GM04503 (cell line): ENCODE measurements at places on chromosomes 6 and 20.

DNA sequence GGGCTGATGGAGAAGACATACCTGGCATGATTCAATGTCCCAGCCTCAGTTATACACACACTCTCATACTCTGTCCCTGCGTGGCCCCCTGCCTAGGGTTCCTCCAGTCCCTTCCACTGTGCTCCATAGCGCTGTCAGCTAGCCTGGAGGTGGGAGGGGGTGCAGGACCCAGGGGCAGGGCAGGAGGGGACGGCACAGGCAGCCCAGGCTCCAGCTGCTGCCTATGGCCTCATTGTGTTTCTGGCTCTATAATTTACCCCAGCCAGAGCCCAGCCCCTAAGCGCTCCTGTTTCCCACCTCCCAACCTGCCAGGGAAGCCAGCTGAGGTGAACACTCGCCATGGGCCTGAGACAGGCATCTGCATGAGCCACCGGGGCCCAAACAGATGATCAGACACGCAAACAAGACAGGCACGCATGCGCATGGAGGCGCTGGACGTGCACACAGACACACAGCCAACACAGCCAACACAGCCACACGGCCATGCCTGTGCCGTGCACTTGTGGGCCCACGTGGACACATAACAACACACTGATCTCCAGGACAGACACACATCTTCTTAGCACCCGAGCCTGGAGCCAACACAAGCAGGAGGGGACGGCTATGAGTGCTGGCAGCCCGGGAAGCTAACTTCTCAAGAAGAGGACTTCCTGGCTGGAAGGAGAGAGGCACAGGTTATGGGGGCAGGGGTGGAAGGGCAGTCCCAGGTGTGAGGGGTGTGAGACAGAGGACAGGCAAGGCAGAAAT lies 124.9 kb downstream of the GRM4 start:
- DNase-seq, result no peak

DNA sequence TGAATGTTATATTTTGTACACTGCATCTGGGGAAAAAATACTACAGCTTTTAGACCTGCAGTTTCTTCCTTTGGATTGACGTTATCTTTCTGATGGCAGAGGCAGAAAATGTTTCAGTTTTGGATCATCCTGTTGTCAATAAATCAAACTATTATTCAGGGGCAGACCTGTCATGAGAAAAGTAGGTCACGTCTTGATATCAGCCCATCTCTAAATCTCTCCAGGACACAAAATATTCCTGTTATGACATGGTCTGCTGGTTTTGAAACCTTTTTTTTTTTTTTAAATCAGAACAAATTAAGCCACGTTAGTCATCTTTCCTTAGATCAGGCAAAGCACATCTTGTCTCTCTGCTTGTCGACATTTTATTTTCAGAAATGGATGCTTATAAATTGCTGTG lies 24.0 kb downstream of the IL20RA start:
- DNase-seq, result no peak

- no peak for DNase-seq
These were observed 75.1 kb downstream of the EDN3 start for GRCh38 chr20:59375541-59375940.

GRCh38 chr6:25413207-25413905 lies 134.2 kb downstream of the CARMIL1 start:
- DNase-seq, result no peak

GRCh38 chr20:49310705-49311104 lies 32.8 kb upstream of the ZNFX1 start:
- no peak for DNase-seq

DNA sequence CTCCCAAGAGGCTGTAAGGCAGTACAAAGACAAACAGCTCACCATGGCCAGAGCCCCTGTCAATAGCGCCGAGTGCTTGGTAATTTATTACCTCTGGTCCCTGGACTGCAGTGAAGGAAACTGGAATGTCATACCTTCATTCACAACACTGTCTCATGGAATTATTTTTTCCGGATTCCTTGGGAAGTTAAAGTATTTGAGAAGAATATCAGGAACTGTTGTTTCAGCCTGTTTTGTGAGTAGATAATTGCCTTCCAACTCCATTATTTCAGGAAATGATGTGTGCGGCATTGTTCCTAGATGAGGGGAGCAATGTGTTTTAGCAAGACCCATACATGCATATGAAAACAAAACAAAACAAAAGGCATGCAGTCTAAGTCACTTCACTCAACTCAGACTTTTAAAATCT lies 64.0 kb downstream of the BLOC1S5 start:
- DNase-seq, result no peak

DNA sequence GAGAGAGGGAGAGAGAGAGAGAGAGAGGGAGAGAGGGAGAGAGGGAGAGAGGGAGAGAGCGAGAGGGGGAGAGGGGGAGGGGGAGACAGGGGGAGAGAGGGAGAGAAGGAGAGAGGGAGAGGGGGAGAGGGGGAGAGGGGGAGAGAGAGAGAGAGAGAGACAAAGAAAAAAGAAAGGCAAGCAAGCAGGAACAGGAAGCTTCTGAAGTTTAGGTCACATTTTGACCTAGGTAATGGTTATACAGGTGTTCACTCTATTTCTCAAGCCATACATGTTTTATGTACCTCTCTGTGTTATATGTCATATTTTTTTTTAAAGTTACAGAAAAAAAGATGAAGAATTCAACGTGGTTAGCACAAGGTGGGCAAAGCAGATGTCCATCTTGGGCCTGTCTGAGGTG lies 9.4 kb downstream of the NHSL1 start:
- no peak for DNase-seq

DNA sequence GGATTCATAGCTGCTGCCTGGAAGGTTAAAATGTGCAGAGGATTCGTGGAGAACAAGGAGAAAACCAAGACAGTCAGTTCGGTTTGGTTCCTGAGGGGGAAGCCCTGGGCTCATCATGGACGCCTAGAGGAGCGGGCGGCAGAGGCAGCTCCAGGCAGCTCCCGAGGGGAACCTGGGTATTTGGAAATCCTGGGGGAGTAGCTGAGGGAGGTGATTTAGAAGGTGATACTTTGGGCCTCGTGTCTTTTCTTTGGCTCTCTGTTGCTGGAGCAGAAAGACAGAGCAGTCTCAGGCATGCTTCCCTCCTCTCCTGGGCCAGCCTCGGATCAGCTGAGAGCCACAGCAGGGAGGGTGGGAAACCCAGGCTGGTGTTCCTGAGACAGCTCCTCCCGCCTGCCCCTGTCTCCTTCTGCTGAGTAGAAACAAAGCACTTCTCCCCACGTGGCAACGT lies 139.5 kb downstream of the DLL1 start:
- DNase-seq, result no peak

DNA sequence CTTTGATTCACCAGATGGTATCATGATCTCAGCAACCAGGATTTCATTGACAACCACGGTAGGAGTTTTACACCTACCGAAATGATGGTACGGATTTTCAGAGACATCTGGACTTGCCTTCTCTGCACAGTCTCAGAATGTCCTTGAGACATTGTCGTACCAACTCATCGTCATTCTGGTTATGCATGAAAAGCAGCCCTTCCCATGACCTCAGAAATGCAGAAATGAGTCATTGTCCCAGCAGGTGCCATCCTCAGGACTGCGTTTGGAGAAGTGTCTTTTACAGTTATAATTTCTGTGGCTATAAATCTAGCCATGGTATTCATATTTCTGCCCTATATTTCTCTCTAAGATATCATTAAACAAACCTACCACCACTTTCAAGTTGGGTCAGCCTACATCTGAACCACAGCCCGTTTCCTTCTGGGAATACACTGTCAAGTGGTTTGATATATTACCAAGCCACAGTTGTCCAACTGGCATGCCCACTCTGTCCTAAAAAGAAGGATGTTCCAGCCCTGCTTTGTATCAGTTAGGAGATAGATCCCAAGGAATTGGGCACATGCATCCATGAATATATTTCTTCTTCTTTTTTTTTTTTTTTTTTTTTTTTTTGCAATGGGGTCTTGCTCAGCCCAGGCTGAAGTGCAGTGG lies 7.5 kb upstream of the BFSP1 start:
- no peak for DNase-seq

DNA sequence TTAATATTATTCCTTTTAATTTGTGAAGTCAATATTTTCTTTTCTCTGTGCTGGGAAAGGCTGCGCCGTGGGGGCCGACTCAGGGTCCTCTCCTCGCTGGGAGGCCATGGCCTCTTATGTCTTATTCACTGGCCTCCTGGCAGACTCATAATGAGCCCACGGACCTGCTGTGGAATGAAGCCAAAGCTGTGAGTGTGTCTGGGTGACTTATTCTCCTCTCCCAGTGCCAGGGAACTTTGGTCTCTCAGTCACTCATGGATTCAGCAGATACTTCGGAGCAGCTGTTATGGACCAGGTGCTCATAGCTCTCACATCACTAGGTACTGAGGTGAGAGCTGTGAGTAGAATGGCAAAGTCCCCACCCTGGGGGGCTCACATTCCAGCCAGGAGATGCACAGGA lies 297.6 kb downstream of the CDH26 start:
- DNase-seq, result no peak

- DNase-seq, result peak; percentile 44
These were observed 113.3 kb upstream of the SSTR4 start for GRCh38 chr20:22921595-22922421.

GRCh38 chr20:8663424-8663823 lies 405.5 kb upstream of the PLCB4 start:
- no peak for DNase-seq

DNA sequence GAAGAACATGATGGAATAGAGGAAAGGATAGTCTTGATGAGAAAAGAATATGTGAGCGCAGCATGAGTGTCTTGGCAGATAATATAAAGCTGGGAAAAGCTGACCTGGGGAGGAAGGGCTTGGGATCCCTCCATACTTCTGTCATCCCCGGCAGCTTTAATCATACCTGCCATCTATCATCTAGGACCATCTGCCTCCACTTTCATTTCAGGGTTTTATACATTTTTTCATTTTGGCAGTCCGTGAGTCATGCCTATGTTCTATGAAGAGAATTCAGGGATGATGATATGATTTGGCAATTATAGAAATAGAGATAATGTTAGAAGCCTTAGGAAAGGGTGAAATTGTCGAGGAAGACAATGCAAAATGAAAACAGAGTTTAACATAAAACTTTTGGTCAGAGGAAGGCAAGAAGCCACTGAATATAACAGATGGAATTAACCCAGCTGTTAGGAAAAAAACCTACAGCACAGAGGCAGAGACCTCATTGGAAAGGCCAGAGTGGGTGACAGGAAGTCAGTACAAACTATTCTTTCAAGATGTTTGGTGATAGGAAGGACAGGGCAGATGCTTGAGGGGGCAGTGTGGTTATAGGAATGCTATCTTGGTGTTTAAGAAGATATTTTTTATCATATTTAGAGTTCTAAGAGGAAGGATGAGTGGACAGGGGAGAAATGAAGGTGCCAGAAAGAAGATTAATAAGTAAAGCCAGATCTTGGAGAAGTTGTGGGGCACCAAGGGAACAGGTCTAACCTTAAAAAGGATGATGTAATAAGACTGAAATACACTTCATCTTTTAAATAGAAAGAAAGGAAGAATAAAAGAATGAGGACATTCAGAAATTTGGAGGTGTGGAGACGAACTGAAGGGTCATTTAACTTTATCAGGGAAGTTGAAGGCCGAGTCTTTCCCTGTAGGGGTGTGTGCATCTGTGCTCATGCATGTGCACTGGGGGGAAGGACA lies 37.8 kb downstream of the MARCKS start:
- no peak for DNase-seq

DNA sequence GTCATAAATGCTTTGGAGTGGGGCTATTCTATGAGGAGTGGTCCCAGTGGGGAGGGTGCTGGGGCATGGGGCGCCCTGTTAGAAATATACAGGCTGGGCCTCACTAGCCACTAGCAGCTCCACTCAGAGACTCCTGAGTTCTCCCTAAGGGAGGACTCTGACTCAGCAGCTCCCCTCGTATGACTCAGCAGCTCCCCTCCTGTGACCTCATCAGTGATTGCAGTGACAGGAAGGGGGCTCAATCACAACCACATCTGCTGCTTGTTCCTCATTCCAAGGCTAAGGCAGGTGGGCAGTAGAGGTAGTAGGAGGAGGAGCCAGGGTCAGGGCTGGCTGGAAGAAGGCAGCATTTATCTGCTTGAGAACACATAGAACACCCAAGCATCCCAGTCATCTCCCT lies 73.7 kb downstream of the PRND start:
- peak; percentile 27 for DNase-seq

GRCh38 chr6:157725836-157726235 lies 97.2 kb upstream of the SNX9 start:
- DNase-seq, result no peak

- no peak for DNase-seq
These were observed 9.1 kb upstream of the BPIFA2 start for GRCh38 chr20:33158637-33159385.

DNA sequence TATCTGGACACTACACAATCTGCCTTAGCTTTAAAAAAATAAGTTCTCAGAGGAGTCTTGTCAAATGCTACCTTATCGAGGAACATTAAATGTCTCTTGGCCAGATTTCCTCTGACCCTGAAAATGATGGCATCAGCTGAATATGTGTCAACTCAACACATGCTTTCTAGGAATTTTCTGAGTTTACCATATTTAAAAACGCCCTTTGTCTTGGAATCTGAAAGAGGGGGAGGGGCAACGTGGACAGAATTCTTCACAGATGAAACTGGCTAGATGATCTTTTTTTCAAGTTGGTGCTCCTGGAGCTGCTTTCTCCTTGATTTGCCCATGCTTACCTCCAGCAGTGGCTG lies 5.1 kb downstream of the SOX4 start:
- DNase-seq, result no peak

DNA sequence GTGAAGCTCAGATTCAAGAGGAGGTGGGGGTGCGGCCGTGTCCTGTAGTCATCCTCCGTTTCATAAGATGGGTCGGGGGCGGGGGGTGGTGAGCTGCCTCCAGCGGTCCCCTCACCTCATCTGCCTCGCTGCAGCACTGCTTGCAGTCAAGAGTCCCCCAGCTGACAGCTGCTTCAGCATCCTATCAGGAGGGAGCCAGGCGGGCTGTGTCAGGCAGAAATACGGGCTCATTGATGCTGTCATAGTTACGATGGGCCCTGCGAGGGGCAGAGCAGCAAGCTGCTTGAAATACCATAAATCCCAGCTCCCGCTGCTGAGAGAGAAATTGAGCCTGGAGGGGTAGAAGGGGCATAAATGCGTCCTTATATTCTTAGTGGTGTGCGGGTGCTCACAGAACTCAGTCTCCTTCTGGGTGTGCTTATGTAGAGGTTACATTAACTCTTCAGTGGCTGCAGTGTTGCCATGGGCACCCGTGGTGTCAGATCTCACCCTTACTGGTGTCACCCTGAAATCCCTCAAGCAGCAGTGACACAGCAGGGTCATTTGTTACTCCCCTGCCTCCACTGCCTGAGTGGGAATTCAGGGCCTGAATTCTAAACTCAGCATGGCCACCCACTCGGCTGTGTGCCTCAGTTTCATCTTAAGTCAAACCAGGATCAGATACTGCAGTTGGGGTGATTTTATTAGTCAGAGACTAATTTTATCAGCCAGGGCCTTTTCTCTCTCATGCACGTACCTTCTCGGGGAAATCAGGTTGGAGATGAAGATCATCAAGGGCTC lies 21.8 kb downstream of the CCDC167 start:
- DNase-seq, result no peak
